ENCODE measurements at places on chromosomes 2 and 18.

DNA sequence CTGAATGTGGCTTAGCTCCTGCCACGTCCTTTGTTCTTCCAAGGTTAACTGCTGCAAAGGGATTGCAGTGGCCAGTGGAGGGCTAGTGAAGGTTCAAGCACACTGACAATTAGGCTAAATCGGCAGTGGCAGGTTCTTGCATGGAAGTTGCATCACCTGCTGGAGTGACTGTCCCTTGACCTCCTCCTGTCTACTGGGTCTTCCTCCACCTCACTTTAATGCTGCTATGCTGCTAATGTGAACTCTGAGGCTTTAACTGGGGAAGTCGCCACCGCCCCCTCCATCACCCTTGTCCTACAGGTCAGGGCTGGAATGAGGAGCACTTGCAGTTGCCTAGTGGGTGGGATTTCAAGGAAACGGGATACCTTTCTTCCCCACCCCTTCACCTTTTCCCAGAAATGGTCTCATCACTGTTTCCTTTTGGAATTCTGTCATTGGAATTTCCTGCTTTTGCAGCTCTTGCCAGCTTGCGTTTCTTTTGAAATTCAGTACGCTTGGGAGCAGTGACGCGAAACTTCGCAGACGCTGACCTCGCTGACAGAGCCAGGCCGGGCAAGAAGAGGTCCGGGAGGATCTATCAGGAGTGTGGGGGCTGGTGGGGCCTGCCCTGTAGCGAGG, 150.3 kb downstream of the SH3RF3 start:
- DNase-seq, result no peak

GRCh38 chr2:163266772-163267171, 428.2 kb upstream of the KCNH7 start:
- DNase-seq, result no peak

DNA sequence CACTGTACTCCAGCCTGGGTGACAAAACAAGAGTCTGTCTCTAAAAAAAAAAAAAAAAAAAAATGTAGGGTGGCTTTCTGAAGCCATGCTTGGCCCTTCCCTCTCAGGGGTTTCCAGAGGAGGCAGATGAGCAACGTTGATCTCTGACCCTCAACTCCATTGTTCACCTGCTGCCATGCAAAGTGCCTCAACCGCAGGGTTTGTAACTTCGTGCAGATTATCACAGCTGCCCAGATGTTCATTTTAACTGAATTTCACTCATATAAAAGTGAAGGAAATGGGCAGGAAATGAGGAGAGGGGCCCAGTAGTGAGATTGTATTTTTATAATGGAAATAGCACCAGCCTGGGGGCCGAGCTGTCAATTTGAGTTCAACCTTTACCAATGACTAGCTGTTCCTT, 14.9 kb upstream of the B3GNT2 start:
- DNase-seq, result no peak

GRCh38 chr18:6021306-6022073, 126.2 kb upstream of the TMEM200C start:
- DNase-seq, result no peak

DNA sequence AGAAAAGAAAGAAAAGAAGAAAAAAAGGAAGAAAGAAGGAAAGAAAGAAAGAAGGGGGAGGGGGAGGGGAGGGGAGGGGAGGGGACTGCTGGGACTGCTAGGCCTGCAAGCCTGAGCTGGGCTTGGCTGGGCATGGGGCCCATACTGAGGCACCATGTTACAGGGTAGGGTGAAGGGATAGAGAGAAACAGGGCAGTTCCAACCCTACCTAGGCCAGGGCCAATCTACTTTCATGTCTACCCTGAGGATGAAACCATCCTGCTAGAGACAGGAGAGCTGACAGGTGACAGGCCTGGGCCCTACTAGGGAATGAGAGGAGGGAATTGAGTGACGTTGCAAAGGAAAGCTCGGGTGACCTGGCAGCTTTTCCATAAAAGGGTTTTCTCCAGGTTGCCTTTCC, 41.7 kb downstream of the TEX44 start:
- DNase-seq, result no peak

DNA sequence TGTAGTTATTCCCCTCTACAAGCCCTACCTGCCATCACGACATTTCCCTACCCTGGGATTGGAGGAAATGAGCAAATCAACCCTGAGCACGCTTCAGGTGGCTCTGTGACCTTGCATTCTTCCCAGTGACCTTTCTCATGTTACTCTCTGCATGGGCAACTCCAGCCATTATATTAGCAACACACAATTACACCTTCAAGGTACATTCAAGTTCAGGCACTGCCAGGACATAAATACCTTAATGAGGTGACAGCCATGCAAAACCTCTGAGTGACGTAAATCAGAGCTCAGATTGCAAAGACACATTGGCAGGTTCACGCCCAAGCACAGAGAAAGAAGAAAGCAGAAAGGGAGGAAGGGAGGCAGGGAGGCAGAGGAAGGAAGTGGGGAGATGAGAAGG, 68.7 kb upstream of the ALK start:
- DNase-seq, result no peak

- DNase-seq, result no peak
Observed at GRCh38 chr2:143530758-143531157, 401.5 kb downstream of the ARHGAP15 start.

- DNase-seq, result no peak
Observed at GRCh38 chr2:130864830-130865800, 28.4 kb downstream of the ARHGEF4 start.

DNA sequence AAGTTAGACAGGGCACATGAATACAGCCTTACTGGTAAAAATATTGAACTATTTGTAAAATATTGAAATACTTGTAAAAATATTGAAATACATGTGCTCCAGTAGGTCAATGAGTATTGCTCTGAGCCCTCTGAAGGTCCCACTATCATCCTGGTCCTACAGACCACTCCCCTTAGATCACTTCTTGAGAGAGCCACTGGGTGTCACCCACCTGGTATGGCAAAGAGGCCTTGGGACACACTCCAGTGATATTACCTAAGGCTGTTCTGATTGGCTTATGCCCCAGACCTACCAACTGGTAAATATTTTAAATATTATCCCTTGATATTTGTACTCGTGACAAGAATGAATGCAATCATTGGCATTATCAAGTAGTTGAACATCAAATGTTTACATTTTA, 5.0 kb downstream of the THSD7B start:
- no peak for DNase-seq

DNA sequence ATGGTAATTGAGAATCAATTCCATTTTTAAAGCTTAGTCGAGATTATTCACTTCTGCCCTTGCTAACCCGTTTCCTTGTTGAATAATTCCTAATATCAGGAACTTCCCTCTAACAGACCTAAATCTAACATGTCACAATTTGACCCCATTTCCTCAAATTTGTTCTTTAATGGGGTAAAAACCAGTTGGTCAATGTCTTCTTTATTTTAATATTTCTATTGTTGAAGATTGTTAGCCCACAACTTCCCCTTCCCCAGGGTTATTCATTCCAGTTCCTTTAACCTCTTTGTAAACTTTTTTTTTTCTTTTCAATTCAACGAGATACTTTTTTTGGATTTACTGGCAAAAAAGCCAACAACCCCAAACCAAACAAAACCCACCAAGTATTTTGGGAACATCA, 7.3 kb downstream of the TNFRSF11A start:
- DNase-seq, result no peak

DNA sequence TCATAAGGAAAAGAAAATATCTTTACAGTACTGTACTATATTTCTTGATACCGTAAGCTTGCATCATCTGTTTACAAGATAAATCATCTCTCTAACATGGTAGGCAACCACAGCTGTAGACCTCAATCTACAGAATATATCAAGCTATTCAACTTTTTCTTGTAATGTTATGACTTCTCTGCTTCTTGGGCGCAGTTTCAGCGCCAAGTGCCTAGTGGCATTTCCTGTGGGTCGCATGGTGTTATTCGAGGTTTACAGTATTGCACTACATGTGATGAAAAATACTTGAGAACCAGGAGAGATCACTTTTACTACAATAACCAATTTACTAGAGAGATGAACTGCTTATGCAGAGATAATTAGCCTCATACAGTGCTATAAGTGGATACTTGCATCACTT, 34.0 kb upstream of the SESTD1 start:
- DNase-seq, result no peak

- no peak for DNase-seq
Observed at GRCh38 chr2:113831161-113831560, 58.7 kb upstream of the ACTR3 start.

DNA sequence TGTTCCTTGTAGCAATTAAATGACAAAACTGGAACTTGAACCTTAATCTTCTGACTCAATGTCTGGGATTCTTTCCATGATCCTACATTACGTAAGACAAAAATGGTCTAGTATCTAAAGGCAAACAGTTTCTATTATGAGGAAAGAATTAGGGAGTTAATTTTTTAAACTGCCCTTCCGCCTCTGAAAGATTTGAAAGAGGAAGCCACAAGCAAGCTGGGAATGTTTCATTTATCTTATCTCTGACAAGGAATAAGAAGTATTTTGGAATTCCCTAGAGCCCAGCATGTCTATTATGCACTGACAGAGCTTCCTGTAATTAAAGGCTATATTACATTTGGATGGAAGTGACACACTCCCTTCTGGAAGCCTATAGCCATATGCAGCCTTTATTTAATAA, 558.8 kb upstream of the CDH2 start:
- DNase-seq, result no peak

- no peak for DNase-seq
Observed at GRCh38 chr2:71634567-71634966, 181.2 kb downstream of the DYSF start.

GRCh38 chr2:202841090-202841867, 30.3 kb downstream of the ICA1L start:
- no peak for DNase-seq

GRCh38 chr2:67142071-67142470, 255.1 kb upstream of the ETAA1 start:
- no peak for DNase-seq

GRCh38 chr2:9983401-9984216, 32.1 kb downstream of the GRHL1 start:
- DNase-seq, result no peak

DNA sequence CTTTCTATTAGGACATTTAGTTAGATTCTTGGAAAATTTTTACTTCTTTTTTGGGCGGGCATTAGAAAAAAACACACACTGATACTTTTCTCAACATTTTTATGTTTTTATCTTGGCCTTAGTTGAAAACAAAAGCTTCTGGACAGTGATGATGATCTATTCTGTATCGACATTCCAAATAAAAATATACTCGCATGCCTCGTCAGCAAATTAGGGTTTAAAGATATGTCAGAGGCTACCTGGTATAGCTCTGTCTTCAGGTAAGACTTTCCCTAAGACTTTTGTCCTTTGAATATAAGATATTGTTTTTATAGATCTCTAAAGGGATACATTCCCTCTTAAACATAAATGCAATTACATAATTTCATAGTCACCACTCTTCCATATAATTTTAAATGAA, 816.8 kb downstream of the LRP1B start:
- no peak for DNase-seq

DNA sequence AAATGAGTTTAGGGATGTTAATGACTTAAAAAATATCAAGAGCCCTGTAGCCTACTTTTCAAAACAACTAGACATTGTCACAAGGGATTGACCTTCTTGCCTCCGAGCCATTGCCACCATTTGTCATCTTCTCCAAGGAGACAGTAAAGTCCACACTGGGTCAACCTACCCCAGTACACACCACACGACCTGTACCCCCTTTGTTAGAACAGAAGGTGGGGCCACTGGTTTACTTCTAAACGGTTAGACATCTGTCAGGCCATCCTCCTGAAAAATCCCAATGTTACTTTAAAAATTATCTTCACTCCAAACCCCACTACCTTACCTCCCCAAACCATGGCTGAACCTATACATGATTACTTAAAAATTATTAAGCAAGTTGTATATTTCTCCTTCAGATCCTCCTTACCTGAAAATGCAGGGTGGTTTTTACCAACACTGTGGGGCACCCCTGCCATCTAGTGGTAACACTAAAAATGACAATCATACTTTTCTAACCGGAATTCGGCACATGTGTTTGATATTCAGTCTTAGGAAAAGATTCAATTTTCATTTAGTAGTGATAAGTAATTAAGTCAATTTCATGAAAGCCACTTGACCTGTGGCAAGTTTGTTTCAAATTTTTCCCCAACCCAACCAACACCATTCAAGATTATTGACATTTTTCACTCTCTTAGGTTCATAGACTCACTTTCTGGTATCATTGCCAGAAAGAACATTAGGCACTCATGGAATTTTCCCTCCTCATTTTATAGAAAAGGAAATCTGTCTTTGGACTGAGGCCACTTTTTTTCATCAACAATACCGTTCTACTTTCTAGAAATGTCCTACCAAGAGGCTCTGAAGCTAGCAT, 265.3 kb upstream of the PKDCC start:
- DNase-seq, result peak; percentile 12

DNA sequence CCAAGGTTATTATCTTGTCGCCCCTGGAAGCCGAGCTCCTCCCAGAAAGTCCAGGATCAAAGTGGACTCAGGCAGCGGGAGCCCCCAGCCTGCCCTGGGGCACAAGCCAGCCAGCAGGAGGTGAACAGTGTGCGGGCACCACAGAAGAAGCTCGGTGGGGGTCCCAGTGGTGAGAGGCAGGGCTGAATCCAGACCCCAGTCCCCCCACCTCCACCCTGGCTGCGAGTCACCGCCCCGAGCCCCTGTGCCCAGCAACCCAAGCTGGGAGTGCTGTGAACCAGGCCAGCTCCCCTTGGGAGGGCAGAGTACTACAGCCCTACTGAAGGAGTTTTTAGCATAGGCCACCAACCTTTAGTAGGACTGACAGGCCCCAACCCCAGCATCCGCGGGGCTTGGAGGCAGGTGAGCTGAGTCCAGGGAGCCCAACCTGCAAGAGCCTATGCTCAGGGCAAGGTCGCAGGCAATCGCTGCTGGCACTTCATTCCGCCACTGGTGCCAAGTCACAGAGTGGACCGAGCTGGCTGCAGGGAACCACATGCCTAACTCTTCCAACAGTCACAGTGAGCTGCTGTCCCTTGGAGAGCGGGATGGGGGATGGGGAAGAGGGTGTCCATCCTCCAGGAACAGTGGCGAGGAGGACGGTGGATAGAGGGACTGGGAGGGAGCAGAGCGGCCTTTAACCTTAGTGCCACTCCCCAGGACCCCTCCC, 3.0 kb downstream of the PIEZO2 start:
- no peak for DNase-seq

- no peak for DNase-seq
Observed at GRCh38 chr18:31576670-31577069, 15.0 kb upstream of the TTR start.

DNA sequence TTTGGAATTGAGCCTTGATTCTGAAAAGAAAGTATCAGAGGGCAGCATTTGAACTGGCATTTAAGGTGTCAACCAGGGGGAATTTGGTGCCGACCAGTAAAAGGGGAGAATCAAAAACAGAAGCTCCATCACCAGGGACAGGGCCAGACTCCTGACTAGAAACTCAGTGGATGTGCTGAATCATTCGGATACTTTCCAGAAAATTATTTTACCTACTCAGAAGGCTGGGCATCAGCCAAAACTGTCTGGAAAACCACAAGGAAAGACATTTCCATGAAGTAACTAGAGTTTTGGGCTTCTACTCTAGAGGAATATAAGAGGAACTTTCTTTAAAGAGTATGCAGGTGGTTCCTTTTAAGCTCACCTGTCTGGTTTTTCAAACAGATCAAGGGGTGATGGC, 756.6 kb downstream of the RNF144A start:
- DNase-seq, result no peak

GRCh38 chr2:30270166-30270565, 38.8 kb downstream of the LBH start:
- DNase-seq, result no peak

Data from stimulated activated CD4-positive, alpha-beta T cell treated with anti-CD3 and anti-CD28 coated beads, Interleukin-12 subunit alpha, Interleukin-12 subunit beta, amount 100 ng/mL, for 24 hours (primary cell).